ENCODE measurements at places on chromosomes 16 and 17.

DNA sequence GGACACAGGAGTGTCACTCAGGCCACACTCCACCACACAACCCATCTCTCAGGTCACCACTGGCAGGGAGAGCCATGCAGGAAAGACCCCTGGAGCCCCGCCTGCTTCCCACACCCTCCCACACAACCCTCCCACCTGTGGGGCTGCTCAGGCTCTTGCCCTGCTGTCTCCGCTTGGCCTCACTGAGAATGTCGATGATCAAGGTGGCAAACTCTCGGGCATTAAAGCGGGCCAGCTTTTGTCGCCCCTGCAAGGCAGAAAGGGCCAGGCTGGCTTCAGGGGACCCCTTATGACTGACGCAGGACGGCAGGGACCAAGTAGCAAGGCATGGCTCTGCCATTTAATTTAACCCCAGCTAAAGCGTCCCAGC, 8.5 kb downstream of the TP53I13 start:
- no peak for DNase-seq

DNA sequence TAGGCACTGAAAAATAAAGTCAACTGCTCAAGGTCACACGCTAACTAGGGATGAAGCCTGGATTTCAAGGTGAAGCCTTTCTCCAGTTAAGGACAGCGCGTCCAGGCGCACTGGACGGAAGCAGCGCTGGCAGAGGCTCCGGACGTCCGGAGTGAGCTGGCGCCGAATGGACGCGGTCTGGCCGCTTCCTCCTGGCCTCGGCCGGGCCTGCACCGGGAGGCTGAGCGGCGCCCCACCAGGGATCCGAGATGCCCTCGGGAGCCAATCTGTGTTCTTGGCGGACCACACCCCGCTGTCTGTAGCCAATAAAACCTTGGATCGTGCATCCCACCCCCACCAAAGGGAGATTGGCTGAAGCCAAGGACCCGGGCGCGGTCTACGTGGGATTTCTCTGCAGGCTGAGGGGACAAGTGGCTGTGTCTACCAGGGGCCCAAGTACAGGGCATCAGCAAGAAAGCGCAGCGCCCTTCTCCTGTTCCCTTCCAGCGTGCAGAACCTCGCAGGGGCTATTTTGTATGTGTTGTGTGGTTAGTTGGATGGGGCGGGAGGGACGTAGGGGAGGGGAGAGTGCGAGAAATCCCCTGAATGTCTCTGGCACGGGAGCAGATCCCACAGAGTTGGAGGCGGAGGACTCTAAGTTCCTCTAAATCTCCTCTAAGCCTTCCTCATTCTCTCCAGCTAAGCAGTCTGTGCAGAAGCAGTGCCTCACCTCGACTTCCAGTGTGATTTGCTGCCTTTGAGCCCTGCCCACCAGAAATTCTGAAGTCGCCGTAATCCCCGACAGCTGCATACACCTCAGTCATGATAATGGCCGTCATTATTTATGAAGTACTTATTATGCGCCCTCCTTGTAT, 2.5 kb upstream of the AKAP10 start:
- DNase-seq, result no peak

GRCh38 chr17:58788199-58788598, 32.5 kb downstream of the PPM1E start:
- no peak for DNase-seq

- no peak for DNase-seq
Measured at GRCh38 chr16:89815639-89816348, 653 bp downstream of the FANCA start.

GRCh38 chr17:7389924-7390910, 4.1 kb downstream of the PLSCR3 start:
- no peak for DNase-seq

- DNase-seq, result no peak
Measured at GRCh38 chr17:47813077-47813476, 8.5 kb downstream of the OSBPL7 start.

GRCh38 chr16:3694051-3694450, 23.3 kb downstream of the TRAP1 start:
- no peak for DNase-seq

DNA sequence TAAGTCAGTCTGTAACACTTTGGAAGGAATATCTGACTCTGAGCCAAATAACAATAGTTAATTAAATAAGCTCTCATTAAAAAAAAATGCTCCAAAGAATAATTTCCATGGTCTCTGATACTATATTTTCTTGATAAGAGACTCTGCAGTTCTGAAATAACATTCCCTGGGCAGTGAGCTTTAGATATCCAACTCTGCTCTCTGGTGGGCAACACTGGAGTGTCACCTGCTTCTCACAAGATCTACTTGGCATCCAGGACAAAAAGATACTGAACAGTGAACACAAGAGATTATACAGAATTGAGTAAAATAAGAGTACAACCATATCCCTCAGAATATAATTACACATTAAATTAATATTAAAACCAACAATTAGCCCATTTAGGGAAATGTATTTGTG, 13.7 kb downstream of the BLMH start:
- DNase-seq, result no peak

- DNase-seq, result no peak
Measured at GRCh38 chr17:17420561-17421269, 56.1 kb upstream of the MED9 start.

GRCh38 chr17:71098071-71098470, 928.7 kb downstream of the KCNJ2 start:
- DNase-seq, result no peak

DNA sequence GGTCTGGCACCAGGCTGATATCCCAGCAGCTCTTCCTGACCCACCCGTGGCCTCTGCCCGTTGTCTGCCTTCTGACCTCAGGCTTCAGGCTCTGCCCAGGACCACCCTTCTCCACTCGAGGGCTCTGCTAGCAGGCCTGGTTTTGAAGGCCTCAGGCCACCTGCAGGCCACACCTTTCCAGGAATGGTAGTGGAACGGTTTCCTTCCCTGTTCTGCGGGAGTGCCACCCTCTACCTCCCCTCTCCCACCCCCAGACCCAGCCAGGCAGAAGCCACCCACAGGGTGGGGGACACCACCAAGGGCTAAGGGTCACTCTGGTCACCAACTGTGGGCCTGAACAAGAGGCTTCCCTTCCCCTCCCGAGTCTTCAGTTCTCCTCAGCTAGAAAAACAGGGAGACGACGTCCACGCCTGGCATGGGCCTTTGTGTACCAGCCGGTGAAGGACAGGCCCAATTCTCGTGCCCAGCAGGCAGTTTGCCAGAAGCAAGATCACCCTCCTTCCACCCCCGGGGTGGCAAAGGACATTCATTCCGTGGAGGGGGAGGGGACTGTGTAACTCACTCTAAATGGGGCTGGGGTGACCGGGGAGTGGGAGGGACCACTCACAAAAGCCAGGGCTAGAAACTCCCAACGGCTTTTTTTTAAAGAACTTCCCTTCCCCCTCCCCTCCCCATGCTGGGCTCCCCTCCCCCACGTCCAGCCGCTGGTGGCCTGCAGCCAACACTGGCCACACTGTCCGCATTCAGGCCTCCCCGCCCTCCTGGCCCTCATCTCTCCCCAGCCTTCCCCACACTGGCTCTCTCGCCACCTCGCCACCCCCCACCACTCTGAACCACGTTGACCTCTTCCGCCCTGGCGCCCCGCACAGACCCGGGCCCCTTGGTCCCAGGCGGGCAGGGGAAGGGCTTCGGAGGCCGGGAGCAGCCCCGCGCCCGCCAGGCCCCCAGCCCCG, 7.7 kb downstream of the CBX4 start:
- no peak for DNase-seq

- no peak for DNase-seq
Measured at GRCh38 chr17:27896701-27897100, 3.5 kb upstream of the LYRM9 start.

- no peak for DNase-seq
Measured at GRCh38 chr16:69840975-69841374, 78.8 kb downstream of the WWP2 start.

- no peak for DNase-seq
Measured at GRCh38 chr17:38611070-38611786, 5.5 kb upstream of the SRCIN1 start.

GRCh38 chr17:72725433-72726068, 366.9 kb downstream of the SLC39A11 start:
- DNase-seq, result no peak

- no peak for DNase-seq
Measured at GRCh38 chr17:47120521-47121095, 68.5 kb downstream of the CDC27 start.

DNA sequence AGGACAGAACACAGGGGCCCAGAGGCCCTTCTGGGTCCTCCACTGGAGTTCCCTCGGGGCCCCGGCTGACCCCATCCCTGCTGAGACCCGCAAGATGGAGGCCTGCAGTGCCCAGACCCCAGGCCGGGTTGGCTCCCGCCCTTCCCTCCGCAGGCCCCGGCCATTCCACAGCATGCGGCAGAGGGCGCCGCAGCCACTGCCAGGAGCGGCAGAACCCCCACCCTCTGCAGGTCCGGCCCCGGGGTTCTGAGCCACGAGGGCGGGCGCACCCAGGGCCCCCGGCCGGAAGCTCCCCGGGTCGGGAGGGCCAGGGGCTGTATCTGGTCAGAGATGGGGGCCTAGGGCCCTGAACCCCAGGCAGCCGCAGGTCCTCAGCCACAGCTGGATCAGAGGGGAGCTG, 2.4 kb upstream of the PERCC1 start:
- DNase-seq, result no peak

DNA sequence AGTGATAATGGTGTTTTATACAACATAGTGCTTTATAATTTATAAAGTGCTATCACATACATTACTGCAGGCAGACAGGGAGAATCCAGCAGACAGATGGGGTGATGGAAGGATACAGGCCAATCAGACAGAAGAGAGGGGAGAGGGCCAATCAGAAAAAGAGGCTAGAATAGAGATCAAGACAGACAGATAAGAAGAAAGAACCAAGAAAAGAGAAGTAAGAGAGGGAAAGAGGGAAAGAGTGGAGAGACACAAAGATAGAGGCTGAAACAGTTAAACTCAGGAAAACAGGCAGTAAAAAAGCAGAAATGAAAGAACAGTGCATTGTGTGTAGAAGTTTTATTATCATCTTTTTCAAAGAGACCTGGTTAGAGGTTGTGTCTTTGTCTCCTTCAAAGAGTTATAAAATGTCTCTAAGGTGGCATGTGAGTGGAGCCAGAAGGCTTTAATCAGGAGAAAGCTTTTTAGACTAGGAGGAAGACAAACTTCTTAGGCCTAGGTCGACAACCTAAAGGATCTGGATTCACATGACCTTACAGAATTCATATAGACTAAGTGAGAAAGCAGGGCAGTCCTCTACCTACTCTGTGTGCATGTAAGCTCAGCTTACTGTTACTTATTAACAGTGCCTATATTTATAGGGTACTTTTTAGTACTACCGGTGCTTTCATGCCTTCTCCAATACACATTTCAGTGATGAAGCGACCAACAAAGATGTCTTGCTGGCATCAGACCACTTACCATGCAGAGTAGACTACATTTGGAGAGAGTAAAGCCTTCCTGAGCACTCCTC, 8.3 kb upstream of the CHD3 start:
- DNase-seq, result no peak

DNA sequence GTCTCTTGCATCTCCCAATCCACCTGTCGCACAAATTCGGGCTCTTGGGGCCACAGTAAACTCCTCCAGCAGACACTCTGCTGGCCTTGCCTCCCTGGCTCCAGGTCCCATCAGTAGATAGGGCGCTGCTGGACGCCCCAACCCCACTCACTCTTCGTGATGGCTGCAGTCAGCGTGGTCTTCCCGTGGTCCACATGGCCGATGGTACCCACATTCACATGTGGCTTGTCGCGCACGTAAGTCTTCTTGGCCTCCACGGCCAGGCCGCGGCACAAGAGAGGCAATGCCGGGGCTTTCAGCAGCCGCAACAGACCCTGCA, 428 bp downstream of the TUFM start:
- no peak for DNase-seq

DNA sequence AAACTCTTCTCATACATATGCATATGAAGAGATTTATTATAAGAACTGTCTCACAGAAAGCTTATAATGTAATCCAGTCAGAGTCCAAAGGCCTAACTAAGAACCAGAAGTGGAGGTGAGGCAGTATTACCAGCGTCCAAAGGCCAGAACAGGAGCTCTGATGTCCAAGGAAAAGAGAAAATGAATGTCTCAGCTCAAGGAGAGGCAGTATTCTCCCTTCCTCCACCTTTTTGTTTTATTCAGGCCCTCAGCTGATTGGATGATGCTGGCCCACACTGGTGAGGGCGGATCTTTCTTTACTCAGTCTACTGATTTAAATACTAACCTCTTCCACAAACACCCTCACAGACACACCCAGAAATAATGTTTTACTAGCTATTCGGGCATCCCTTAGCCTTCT, 43.4 kb downstream of the FBXL20 start:
- DNase-seq, result no peak

GRCh38 chr17:48262982-48263730, 155.6 kb downstream of the SNX11 start:
- DNase-seq, result no peak

GRCh38 chr17:76472258-76472645, 4.8 kb downstream of the AANAT start:
- no peak for DNase-seq

DNA sequence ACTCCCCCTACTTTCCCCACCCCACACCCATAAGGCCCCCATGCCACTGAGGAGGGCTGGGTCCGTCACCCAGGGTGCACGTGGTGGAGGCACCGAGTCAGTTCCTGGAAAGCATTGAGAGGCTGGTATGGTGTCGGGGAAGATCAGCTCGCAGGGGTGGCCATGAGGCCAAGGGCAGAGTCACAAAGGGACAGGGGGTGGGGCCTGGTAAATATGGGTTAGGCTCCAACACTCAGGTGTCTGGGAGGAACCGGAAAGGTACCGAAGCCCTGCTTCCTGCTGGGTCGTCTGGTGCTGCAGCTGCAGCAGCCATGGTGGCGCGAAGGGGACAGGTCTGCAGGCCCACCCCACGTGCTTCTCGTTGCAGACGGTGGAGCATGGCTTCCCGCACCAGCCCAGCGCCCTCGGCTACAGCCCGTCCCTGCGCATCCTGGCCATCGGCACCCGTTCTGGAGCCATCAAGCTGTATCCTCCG, 30.2 kb downstream of the LLGL2 start:
- no peak for DNase-seq

All from activated gamma-delta T cell (primary cell).